ENCODE measurements at places on chromosomes 6 and 20. TPM values are rescaled to one million over a fixed set of nuclear protein-coding genes. Genes with fewer than 3 reads are reported as not detected.
A peak's percentile ranks its signal among the peaks of the same experiment; 100 is the strongest.

DNA sequence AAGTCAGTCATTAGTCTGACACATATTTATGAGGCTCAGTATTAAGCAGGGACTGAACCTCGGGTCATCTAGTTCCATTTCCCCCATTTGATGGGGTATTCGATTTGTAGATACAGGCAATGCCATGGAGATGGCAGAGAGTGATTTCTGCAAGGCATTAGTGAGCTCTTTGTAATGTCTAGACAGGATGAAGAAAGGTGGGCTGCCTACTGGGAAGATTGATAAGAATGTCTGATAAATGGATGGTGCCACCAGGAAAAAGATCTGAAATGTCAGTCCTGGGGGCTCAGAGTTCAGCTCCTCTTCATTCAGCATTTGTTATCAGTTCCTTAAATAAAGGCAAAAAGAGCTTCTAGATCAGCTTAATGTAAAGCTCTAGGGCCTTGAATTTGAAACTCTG lies 51.4 kb downstream of the HS3ST5 start:
- no peaks in the 10 kb centered on the region for H3K36me3 ChIP-seq
- H3K4me1 ChIP-seq: no peaks in the 10 kb centered on the region
- no peak overlapping the region for H3K27ac ChIP-seq
- no peak for DNase-seq
- no peaks in the 10 kb centered on the region for H3K27me3 ChIP-seq
- no peak overlapping the region for H3K4me3 ChIP-seq

DNA sequence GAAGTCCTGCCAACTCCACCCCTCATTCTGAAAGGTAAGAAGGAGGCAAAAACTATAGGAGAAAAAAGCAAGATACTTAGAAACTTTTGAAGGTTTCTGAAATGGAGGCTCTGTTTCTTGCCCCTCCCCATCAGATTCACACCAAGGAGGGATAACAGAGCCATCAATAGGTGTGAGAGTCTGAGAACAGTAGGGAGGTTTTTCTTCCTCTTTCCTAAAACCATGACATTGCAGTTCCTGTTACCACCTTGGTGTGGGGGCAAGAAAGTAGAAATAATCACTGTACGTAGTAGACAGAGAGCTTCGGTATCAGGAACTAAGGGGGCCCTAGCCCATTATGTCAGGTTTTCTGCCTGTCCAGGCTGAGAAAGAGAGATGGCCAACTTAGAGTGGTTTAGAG lies 333.3 kb upstream of the SYNCRIP start:
- H3K36me3 ChIP-seq: no peaks in the 10 kb centered on the region
- H3K27me3 ChIP-seq: no peaks in the 10 kb centered on the region
- no peaks in the 10 kb centered on the region for H3K4me1 ChIP-seq
- DNase-seq: no peak
- H3K4me3 ChIP-seq: no peak overlapping the region
- H3K27ac ChIP-seq: no peak overlapping the region

DNA sequence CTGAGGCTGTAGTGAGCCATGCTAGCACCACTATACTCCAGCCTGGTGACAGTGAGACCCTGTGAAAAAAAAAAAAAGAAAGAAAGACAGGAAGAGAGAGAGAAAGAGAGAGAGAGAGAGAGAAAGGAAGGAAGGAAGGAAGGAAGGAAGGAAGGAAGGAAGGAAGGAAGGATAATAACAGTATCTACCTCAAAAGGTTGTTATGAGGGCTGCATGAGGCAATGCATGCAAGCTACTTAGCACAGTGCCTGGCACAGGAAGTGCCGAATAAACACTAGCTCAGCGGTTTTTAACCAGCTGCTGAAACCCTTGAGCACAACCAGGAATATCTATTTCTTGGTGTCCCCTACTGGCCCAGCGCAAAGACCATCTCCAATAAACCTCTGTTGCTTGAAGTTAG lies 62.3 kb upstream of the TBC1D7 start:
- H3K4me1 ChIP-seq: peaks cover 7% of the 10 kb centered on the region
- no peaks in the 10 kb centered on the region for H3K27me3 ChIP-seq
- peak; percentile 26 for DNase-seq
- H3K4me3 ChIP-seq: no peak overlapping the region
- H3K36me3 ChIP-seq: peaks cover 4% of the 10 kb centered on the region

- no peaks in the 10 kb centered on the region for H3K27me3 ChIP-seq
- no peak for DNase-seq
- H3K27ac ChIP-seq: no peak overlapping the region
- H3K4me1 ChIP-seq: no peaks in the 10 kb centered on the region
- H3K36me3 ChIP-seq: peaks cover 17% of the 10 kb centered on the region
- no peak overlapping the region for H3K4me3 ChIP-seq
These were observed 100.9 kb downstream of the PREP start for GRCh38 chr6:105301756-105302616.

GRCh38 chr6:74579794-74580193 lies 626.1 kb downstream of the COL12A1 start:
- no peaks in the 10 kb centered on the region for H3K27me3 ChIP-seq
- DNase-seq: no peak
- H3K36me3 ChIP-seq: no peaks in the 10 kb centered on the region
- H3K4me1 ChIP-seq: no peaks in the 10 kb centered on the region
- no peak overlapping the region for H3K4me3 ChIP-seq

- no peak for DNase-seq
- no peaks in the 10 kb centered on the region for H3K27me3 ChIP-seq
- no peaks in the 10 kb centered on the region for H3K36me3 ChIP-seq
- H3K4me3 ChIP-seq: no peak overlapping the region
These were observed 213.4 kb downstream of the PACRG start for GRCh38 chr6:162941128-162941527.

GRCh38 chr6:53410508-53411258 lies 61.9 kb upstream of the ELOVL5 start:
- H3K27ac ChIP-seq: no peak overlapping the region
- peaks cover 4% of the 10 kb centered on the region for H3K4me1 ChIP-seq
- no peaks in the 10 kb centered on the region for H3K36me3 ChIP-seq
- H3K4me3 ChIP-seq: no peak overlapping the region
- peak; percentile 65 for DNase-seq
- H3K27me3 ChIP-seq: peaks cover 2% of the 10 kb centered on the region

DNA sequence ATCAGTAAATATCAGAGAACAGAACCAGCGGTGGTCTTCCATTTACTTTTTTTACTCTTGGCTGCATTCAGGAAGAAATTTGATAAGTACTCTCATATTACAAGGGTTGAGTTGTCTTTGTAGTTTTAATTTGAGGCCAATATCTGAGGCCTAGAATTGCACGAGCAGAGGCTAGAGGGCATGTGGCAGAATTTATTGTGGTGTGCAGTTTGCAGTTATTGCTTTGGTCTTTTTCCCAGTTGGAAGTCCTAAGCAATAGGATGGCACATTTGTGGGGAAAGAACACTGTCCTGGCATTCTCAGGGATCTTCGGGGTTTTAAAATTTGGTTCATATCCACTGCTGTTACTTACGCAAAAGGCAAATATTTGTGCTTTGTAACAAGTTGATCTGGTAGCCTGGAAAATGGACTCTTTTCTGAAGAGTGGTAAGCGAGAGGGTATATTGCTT lies 66.0 kb downstream of the CTNNBL1 start:
- H3K4me3 ChIP-seq: no peak overlapping the region
- H3K27ac ChIP-seq: no peak overlapping the region
- peaks cover 7% of the 10 kb centered on the region for H3K4me1 ChIP-seq
- DNase-seq: no peak

GRCh38 chr20:10863337-10864060 lies 189.7 kb upstream of the JAG1 start:
- H3K27me3 ChIP-seq: no peaks in the 10 kb centered on the region
- H3K36me3 ChIP-seq: no peaks in the 10 kb centered on the region
- H3K4me1 ChIP-seq: no peaks in the 10 kb centered on the region
- H3K27ac ChIP-seq: no peak overlapping the region
- no peak overlapping the region for H3K4me3 ChIP-seq
- no peak for DNase-seq

GRCh38 chr20:59160389-59161115 lies 3.1 kb upstream of the ZNF831 start:
- peak overlapping the region; percentile 99 for H3K27ac ChIP-seq
- peak; percentile 40 for DNase-seq
- H3K4me3 ChIP-seq: peak overlapping the region; percentile 76
- H3K36me3 ChIP-seq: peaks cover 8% of the 10 kb centered on the region

DNA sequence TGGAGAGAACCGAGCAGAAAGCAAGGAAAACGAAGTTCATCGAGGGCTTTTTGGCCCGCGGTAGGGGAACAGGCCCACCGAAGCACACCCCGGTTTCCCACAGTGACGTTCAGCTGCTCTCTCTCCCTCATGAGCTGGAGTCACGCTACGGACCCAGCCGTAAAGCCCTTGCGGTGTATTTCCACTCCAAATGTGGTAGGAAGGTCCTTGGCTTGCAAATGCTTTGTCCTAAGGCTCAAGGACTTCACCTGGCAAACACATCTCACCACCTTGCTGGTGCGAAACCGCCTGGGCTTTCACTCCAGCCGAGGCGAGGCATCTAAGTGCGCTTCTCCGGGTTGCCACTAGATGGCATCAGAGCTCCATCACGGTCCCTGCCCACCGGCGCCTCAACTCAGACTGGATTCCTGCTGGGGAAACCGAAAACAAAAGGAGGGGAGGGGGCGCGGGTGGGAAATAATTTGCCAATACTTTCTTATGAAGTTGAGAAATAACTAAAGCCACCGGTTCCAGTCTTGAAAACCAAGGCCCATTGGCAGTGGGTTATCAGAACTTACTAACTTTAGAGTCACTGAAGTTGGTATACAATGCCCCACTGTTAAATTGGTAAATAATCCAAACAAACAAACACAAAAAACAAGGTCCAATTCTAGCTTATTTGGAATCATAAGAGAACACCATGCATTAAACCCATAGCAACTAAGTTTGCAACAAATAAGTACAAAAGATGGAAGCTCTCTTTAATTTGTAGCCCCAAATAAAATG lies 13.4 kb upstream of the FOXC1 start:
- peak; percentile 66 for DNase-seq
- H3K4me3 ChIP-seq: no peak overlapping the region
- H3K4me1 ChIP-seq: peaks cover 3% of the 10 kb centered on the region
- peaks cover 62% of the 10 kb centered on the region for H3K27me3 ChIP-seq
- no peak overlapping the region for H3K27ac ChIP-seq

DNA sequence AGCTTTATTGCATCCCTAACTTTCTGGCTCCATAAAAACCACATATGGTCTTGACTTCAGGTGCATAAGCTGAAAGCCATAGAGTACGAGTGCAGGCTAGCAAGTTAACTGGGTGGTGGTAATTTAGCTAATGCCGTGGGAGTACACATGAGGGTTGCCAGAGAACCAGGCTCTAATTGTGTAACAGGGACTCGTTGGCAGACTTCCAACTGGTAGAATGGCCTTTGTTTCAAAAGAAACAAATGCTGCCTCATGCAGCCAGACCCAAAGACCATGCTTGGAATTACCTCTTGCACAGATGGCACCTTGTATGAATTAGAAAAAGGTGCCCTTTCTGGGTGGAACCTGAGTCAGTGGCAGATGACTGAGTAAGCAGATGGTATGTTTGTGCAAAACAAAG lies 73.2 kb downstream of the LY86 start:
- no peak for DNase-seq
- peaks cover 62% of the 10 kb centered on the region for H3K4me1 ChIP-seq
- H3K27me3 ChIP-seq: peaks cover 8% of the 10 kb centered on the region
- H3K4me3 ChIP-seq: no peak overlapping the region
- H3K36me3 ChIP-seq: peaks cover 15% of the 10 kb centered on the region

DNA sequence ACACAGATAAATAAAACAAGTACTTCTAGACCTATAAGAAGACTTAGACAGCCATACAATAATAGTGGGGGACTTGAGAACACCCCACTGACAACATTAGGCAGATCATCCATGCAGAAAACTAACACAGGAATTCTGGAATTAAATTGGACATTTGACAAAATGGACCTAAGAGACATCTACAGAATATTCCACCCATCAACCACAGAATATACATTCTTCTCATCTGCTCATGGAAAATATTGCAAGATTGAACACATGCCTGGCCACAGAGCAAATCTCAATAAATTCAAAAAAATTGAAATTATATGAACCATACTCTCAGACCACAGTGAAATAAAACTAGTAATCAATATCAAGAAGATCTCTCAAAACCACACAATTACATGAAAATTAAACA lies 44.3 kb upstream of the KIAA1586 start:
- H3K36me3 ChIP-seq: no peaks in the 10 kb centered on the region
- no peaks in the 10 kb centered on the region for H3K4me1 ChIP-seq
- no peak overlapping the region for H3K4me3 ChIP-seq
- no peak overlapping the region for H3K27ac ChIP-seq
- H3K27me3 ChIP-seq: peaks cover 10% of the 10 kb centered on the region

DNA sequence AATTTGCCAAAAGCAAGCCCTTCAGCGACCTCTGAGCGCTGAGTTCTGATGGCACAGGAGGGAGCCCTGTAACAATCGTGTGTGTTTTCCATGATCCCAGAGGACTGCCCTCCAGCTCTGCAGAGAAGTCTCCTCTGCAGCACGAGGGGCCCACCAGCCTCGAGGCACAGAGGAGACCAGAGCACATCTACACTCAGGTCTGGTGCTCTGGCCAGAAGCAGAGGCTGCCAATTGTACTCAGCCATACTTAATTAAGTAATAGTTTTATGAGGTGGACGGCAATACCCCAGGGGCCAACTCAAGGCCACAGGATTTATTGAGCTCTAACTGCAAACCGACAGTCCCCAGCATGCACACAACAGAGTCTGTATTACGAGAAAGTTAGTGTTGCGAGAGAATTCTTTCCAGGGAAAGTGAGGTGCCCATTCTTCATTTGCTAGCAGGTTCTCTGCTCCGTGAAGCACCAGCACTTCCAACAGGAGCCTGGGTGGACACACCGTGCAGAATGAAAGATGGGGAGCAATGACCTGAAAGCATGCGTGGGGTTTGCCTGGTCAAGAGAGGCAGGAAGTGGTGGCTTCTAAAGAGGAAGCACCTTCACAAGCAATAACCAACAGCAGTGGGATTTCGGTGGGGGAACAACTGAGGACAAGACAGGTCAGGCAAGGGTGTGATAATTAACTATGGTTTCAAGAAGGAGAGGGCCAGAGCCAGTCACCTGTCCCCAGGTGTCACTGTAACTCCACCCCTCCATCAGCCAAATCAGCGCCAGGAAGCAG lies 92.8 kb upstream of the FOXC1 start:
- no peak overlapping the region for H3K4me3 ChIP-seq
- no peaks in the 10 kb centered on the region for H3K36me3 ChIP-seq
- DNase-seq: no peak
- H3K27ac ChIP-seq: no peak overlapping the region
- peaks cover 3% of the 10 kb centered on the region for H3K4me1 ChIP-seq

DNA sequence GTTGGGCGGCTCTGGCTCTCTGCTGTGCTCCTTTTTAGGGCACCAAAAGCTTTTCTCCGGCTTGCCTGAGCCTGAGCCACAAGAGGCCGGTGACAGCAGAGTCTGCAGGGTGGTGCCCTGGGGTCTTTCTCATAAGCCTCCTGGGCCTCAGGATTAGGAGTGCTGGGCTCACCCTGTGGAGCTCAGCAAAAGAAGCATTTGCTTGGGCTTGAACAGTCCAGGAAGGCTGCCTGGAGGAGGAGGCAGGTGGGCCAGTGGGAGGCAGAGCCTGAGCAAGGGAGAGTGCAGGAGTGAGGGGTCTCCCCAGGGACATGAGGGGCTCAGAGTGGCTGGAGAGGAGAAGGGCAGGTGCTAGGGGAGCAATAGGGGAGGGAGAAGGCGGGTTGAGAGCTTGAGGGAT lies 32.9 kb upstream of the MRGBP start:
- H3K27ac ChIP-seq: no peak overlapping the region
- DNase-seq: no peak
- no peaks in the 10 kb centered on the region for H3K4me1 ChIP-seq
- no peaks in the 10 kb centered on the region for H3K36me3 ChIP-seq
- peaks cover 6% of the 10 kb centered on the region for H3K27me3 ChIP-seq

ENPP3 gene
- total RNA-seq: 0.38 TPM

ME1 gene
- total RNA-seq: 0.13 TPM

AVP gene
- not detected for total RNA-seq

BTN1A1 gene
- total RNA-seq: not detected

SLC17A9 gene
- total RNA-seq: 4.7 TPM

TBX18 gene
- total RNA-seq: not detected

Measured in activated CD4-positive, alpha-beta memory T cell treated with anti-CD3 and anti-CD28 coated beads, Interleukin-2, amount 10 ng/mL, durations not matched to agents 7 days and 5 days (primary cell).